ENCODE measurements at places on chromosomes 2 and 18.
A peak's percentile ranks its signal among the peaks of the same experiment; 100 is the strongest.

- DNase-seq: peak; percentile 18
These were observed 3.5 kb downstream of the CNDP2 start for GRCh38 chr18:74499633-74500032.

- DNase-seq: no peak
These were observed 40.9 kb upstream of the GPC1 start for GRCh38 chr2:240394549-240394948.

DNA sequence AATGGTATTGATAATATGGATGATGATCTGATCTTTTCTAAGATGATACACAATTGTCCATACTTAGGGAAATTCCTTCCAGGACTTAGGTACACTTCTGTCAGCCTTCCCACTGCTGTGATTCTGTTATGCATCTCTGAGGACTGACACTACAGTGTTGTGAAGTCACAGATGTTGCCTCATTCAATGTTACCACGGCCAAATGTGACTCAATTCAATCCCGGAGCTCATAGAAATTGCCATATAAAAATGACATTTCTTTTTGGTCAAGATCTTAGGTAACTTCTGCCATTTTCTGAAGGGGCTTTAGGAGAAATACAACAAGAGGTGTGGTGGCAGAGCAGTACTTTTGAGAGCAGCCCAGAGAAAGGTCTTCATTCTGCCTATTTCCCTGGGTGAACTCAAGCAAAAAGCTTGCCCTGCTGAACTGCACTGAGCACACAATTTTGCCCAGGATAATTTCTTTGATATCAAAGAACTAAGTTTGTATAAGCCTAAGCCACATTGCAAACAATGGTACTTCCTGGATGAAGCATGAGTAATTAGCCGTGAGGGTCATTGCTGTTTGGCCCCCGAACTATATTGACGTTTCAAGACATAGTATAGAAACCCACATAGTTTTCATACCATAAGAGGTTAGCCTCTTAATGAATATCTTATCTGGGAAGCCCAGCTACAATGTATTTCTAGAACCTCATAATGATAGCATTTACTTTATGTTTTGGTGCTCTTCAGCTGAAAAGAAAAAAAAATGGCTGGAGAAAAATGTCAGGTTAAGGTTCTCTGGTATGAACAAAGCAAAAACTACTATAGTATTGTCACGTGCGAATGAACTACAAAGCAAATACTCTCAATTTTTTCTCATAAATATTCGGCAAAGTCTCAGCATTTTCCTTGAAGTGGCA lies 437.4 kb downstream of the MEIS1 start:
- no peak for DNase-seq

- no peak for DNase-seq
These were observed 382.5 kb downstream of the CBLN2 start for GRCh38 chr18:72161691-72162090.

DNA sequence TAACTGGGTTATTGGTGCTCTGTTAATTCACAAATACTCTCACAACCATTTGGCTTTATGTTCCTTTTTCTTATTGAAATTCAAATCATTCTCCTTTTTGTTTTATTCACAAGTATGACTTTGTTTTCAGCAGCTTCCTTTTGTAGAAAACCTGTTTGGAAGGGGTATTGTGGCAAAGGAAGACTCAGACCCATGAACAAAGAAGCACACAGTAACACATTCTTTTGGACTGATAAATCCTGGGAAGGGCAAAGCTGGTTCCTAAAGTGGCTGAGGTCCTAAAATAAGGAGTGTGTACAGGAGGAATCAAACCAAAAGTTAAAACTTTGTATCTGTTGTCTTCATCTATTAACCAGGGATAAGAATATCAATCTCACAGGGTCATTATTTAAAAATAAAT lies 374.7 kb upstream of the FIGN start:
- DNase-seq: no peak

- no peak for DNase-seq
These were observed 36.1 kb downstream of the RIT2 start for GRCh38 chr18:43079422-43079821.

DNA sequence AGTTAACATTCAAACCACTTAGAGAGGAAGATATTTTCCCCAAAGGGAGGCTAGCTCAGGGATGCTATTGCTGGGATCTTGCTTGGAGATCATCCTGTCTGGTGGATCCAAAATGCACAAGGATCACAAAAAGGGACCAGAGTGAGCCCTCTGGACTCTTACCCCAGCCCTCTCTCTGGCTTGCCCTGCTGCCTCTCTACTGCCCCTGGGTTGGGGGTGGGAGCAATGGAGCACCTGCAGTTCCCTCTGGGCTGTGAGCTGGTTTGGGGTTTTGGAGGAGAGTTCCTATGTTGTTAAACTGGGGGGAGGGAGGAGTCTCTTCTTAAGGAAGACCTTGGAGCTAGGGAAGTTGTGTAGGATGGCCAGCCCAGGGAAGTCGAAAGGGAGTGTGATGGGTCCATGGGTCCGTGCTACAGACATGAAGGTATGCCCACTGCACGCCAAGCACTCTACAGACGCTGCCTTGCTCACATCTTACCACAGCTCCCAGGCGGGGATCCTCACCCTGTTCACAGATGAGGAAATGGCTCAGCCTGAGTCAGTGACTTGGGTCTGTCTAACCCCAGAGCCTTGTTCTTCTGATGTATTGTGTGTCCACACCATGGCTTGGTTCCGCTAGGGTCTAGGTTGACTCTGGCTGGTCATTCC lies 3.8 kb downstream of the LBH start:
- peak; percentile 43 for DNase-seq

Data from stimulated activated CD8-positive, alpha-beta memory T cell treated with anti-CD3 and anti-CD28 coated beads, Interleukin-12 subunit alpha, Interleukin-12 subunit beta, amount 100 ng/mL, for 4 hours (primary cell).